ENCODE measurements at places on chromosomes 7 and 10.

GRCh38 chr7:127677433-127678230, 25.6 kb downstream of the SND1 start:
- DNase-seq = no peak

DNA sequence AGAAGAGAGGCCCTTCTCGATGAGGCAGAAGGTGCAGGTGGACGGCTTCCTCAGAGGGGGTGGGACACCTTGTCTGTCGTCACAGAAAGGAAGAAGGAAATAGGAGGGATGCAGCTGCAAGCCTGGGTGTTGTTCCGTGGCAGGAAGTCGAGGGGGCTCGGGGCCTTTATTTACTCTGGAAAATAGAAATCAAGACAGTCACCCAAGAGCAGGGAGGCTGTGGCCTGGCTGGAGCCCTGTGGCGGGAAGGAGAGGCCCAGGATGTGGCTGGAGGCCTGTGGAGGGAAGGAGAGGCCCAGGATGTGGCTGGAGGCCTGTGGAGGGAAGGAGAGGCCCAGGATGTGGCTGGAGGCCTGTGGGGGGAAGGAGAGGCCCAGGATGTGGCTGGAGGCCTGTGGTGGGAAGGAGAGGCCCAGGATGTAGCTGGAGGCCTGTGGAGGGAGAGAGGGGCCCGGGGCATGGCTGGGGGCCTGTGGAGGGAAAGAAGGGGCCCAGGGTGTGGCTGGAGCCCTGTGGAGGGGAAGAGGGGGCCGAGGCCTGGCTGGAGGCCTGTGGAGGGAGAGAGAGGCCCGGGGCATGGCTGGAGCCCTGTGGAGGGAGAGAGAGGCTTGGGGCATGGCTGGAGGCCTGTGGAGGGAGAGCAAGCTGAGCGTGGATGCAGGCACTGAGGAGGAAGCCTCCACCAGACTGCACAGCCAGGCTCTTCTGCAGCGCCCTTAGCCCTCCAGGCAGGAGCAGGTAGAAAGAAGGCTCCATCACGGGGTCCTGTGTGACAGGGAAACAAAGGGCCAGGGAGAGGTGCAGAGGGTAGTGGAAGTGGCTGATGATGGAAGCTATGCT, 97.3 kb upstream of the SFMBT2 start:
- DNase-seq = no peak

DNA sequence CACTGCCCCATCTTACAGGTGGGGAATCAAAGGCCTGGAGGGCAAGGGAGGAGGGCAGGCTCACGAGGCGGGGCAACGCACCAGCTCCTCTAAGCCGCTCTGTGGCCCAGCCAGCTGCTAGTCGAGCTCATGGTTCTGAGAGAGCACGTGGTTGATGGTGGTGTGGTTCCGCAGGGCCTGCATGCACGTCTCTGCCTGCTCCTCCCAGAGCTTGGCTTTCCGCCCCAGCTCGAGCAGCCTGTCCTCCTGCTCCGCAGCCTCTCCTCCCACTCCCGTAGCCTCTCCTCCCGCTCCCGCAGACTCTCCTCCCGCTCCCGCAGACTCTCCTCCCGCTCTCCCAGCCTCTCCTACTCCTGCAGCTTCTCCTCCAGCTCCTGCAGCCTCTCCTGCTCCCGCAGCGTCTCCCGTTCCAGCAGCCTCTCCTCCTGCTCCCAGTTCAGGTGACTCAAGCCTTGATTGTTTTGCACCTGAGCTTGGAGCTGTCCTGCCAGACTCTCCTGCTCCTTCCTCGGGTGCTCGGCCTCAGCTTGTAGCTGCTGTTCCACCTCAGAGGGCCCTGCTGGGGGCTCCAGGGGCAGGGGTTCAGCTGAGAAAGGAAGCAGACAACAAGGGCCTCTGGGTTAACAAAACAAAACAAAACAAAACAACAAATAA, 19.1 kb upstream of the MTPAP start:
- DNase-seq = peak; percentile 73

- DNase-seq = no peak
These were observed 15.3 kb downstream of the ST7 start for GRCh38 chr7:116968631-116969030.

DNA sequence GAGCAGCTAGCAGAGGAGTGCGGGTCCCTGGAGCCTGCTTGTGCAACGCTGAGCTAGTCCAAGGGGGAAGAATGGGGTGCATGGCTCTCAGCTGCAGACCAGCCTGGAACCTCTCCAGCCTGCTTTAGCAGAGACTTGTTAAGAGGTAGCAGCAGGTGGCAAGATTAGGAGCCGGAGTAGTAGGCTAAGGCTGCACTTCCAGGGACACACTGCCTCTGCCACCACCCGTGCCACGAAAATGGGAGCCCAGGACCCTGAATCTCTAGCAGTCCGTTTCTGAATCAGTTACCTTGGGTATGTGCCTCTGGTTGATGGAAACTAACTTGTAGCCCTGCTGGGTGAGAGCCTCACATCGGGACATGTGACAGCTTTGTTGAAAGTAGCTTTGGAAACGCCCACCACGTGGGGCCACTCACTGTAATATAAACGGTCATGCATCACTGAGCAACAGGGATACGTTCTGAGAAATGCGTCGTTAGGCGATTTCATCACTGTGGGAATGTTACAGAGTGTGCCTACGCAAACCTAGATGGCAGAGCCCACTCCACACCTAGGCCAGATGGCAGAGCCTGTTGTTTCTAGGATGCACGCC, 25.9 kb downstream of the HTRA1 start:
- no peak for DNase-seq

DNA sequence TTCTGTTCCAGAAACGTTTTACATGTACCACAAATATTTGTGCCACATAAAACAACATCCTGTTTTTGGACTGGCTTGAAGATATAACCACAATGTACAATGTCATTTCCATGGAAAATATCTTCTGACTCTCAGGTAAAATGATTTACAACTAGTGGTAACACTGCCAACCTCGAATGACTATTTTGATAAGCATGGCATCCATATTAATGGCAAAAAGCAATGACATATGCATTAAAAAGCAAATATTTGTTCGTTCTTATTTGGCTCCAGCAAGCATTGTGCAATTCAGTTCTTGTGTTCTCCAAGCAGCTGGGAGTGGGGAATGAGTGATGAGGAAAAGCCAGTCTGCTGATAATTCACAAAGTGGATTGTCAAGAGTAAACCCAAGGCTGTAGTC, 289.0 kb downstream of the PLXDC2 start:
- DNase-seq = no peak

GRCh38 chr7:501526-501925, 18.1 kb downstream of the PDGFA start:
- no peak for DNase-seq

GRCh38 chr10:101967713-101968112, 88.3 kb downstream of the ARMH3 start:
- DNase-seq = no peak

DNA sequence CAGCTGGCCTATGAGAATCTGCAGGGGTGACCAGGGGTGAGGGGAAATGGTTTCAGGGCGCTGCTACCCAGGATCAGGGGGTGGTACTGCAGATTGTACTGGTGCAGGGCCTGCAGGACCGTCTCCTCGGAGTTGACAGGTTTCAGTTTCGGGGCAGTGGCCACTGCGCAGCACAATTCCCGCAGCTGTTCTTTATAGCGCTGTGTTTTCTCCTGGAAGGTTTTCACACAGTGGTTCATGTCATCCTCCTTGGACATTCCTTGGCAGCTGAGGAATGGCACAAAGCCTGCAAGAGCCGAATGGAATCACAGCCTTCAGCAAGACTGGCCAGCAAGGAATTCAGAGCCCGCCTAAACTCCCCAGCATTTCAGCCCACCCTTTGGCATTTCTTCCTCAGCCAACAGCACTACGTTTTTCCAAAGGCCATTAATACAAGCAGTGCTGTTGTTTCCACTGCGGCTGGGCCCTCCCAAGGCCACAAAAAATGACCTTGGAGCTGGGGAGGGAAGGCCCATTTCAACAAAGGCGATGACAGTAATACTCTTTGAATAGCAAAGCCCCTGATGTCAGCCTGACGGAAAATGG, 44.9 kb downstream of the PNLIPRP2 start:
- peak; percentile 88 for DNase-seq

GRCh38 chr10:98267894-98268693, at the start of gene LOXL4:
TSS of gene LOXL4 (minus strand) at chr10:98268194. CDS start at chr10:98263019, 5,175 bp downstream.
- DNase-seq = peak; percentile 64

DNA sequence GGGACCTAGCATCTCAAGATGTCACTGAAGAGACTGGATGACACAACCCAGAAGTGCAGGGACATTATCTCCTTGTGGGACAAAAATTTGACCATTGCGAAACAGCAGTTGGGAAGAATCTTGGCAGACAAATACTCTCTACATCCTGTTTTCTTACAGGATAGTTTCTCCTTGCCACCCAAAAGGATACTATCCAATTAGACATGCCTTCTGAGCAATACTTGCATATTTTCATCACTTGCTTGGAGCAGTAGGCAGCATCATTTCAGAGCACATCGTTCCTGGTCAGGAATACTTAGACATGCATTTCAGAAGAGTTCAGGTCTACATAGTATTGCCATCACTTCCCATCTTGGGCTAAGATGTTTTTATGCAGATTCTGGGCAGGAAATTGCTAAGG, 56.8 kb downstream of the FAS start:
- no peak for DNase-seq

DNA sequence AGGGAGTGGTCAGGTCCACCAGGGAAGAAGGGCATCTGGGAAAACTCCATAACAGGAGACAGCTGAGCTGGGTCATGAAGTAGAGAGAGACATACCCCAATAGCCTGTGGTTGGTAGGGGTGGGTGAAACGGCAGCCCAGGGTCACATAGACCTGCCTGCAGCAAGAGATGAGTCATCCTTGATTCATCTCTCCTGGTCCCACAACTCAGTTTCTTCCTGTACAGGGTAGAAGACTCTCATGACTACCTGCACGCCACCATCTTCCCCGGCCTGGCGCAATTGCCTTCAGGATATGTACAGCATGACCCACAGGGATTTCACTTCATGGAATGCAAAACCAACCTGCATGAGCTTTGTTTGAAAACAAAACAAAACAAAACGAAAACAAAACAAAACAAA, 45.1 kb upstream of the ADAM12 start:
- DNase-seq = no peak

DNA sequence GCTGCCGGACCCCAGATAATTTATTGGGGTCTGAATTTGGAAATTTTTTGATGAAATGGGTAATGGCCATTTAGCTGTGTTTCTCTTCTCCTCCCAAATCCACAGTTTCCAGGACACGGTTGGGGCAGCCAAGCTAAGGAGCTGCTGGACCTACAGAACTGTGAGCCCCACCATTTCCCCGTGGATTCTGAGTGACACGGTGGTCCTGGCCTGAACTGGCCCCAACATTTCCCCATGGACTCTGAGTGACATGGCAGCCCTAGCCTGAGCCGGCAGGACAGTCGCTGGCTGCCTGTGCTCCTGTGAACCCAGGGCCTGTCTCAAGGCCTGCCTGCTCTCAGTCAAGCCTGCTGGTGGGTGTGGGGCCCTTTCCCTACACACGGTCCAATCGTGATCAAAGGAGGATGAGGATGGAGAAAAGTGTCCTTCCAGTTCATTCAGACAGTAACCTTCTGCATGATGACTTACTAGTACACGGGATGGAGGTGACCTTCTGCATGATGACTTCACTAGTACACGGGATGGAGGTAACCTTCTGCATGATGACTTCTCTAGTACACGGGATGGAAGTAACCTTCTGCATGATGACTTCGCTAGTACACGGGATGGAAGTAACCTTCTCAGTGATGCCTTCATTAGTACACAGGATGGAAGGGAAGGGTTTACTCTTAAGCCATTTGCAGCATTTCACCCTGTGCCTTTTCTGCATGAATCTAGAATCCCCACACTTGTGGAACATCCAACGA, 359.9 kb downstream of the GLRX3 start:
- no peak for DNase-seq

DNA sequence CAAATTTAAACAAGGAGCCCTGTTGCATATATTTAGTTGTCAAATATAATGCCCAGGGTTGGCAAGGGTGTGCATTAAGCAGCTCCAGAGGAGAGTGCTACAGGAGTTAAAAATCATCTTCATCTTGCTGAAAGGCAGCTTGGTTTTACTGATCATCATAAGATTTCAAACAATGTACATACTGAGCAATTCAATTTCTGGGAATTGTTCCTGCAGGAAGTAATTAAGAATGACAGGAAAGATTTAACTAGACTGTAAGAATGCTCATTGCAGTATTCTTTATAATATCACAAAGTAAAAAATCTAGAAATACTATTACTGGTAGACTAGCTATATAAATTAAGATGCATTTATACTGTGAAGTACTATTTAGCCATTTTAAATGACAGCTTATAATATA, 153.6 kb downstream of the DYNC1I1 start:
- no peak for DNase-seq

DNA sequence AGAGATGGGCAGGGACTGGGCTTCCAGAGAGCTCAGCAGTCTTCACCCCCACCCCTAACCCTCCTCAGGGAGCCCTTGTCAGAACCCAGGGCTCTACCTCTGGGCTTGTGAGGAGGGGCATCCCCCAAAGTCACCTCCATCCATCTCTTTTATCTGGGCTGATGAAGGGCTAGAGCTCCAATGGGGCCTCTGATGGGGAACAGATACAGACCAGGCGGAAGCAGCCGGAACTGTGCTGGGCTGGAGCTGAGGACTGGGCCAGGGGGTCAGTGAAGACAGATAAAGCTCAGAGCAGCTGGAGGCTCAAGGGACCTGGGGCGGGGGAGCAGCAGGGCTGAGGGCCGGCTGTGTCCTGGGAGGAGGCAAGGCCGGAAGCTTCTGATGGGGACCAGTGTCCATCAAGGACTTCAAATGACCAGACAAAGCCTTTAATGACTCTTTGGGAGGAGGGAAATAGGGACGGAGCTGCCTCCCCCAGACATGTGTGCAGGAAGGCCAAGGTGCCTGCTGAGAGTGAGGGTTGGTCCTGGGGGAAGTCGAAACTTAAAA, 10.2 kb downstream of the KAZALD1 start:
- no peak for DNase-seq

DNA sequence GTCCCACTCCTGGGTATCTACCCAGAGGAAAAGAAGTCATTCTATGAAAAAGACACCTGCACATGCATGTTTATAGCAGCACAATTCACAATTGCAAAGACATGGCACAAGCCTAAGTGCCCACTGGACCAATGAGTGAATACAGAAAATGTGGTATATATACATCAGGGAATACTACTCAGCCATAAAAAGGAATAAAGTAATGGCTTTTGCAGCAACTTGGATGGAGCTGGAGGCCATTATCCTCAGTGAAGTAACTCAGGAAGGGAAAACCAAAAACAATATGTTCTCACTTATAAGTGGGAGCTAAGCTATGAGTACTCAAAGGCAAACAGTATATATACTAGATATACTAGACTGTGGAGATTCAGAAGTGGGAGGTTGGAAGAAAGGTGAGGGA, 53.7 kb downstream of the VKORC1L1 start:
- no peak for DNase-seq

- no peak for DNase-seq
These were observed 361.4 kb downstream of the EXOC4 start for GRCh38 chr7:133614251-133614650.

GRCh38 chr7:22445140-22445743, 54.7 kb downstream of the STEAP1B start:
- DNase-seq = peak; percentile 88

- DNase-seq = peak; percentile 63
These were observed 135.1 kb downstream of the ZMIZ1 start for GRCh38 chr10:79203833-79204232.

DNA sequence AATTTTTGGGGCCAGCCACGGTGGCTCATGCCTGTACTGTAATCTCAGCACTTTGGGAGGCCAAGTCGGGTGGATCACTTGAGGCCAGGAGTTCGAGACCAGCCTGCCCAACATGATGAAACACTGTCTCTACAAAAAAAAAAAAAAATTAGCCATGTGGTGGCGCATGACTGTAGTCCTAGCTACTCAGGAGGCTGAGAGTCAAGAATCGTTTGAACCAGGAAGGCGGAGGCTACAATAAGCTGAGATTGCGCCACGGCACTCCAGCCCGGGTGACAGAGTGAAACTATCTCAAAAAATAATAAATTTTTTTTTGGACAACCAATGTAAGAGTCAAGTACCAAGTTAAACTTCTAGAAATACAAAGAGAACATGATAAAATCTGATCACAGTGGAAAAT, 164.6 kb downstream of the AVL9 start:
- DNase-seq = no peak
